ENCODE measurements at places on chromosomes 5 and 9.

GRCh38 chr9:125513668-125514413, 193.2 kb downstream of the MAPKAP1 start:
- peak; percentile 74 for DNase-seq

DNA sequence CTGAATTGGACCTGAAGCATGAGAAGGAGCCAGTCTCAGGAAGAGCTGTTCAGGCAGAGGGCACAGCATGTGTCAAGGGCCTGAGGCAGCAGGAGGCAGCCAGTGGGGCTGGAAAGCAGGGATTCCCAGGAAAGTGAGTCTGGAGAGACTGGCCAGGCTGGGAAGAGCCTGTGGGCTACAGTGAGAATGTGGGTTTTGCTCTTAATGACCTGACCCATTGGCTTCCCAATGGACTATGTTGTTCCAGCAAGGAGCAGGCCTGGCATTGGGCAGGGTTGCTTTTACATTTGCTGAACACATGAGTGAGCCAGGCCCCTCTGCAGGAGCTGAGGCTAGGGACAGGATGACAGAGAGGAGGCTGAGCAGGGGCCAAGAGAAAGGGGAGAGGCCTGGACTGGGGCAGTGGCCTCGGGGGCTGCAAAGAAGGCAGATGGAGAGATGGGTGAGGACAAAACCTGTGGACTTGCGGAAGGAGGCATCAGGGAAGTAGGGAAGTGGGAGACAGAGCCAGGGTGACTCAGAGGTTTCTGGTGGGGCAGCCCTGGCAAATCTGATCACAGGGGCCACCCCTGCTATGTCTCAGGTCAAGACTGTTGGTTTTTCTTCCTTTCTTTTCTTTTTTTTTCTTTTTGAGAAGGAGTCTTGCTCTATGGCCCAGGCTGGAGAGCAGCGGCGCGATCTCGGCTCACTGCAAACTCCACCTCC, 65.9 kb upstream of the NEK6 start:
- DNase-seq: peak; percentile 35

- DNase-seq: no peak
Observed at GRCh38 chr5:100667161-100667630, 132.0 kb downstream of the FAM174A start.

- no peak for DNase-seq
Observed at GRCh38 chr5:77418162-77418561, 74.0 kb downstream of the WDR41 start.

- DNase-seq: no peak
Observed at GRCh38 chr5:23528677-23529076, 21.3 kb downstream of the PRDM9 start.

DNA sequence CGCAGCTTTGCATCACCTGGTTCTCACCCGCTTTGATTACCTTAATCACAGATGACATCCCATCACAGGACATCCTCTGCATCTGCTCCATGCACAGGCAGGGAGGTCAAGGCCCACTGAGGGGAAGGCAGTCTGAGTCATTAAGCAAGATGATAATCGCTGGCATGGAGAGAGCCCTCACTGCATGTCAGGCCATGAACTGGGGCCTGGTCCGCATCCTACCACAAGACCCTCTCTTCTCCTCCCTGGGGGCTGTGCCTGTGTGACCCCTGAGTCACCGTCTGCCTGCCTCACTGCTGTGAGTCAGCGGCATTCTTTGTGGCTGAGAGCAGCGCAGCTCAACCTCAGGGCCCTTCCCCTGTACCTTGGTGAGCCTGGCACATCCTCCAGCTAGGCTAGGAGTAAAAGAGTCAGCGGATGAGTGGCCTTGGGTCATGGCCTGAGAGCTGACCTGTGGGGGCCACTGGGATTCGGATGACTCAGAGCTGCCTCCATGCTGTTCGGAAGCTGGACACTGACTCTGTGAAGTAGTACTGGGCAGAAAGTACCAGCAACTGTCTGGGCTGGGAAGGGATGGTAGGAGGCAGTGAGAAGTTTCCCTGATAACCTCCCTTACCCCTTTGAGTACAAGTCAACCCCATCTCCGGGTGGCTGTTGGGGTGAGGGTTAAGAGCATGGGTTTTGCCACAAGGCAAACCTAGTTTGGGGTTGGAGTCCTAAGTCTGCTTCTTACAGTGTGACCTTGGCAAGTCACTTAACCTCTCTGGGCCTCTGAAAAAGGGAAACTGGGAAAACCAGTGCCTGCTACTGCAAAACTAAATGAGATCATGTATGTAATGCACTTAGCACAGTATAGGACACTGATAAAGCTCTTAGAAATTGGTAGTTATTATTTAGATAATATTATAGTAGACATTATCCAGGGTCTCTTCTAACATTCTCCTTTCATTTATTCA, 14.6 kb upstream of the ARSI start:
- no peak for DNase-seq

- DNase-seq: no peak
Observed at GRCh38 chr5:61563401-61563800, 231.3 kb downstream of the ZSWIM6 start.

DNA sequence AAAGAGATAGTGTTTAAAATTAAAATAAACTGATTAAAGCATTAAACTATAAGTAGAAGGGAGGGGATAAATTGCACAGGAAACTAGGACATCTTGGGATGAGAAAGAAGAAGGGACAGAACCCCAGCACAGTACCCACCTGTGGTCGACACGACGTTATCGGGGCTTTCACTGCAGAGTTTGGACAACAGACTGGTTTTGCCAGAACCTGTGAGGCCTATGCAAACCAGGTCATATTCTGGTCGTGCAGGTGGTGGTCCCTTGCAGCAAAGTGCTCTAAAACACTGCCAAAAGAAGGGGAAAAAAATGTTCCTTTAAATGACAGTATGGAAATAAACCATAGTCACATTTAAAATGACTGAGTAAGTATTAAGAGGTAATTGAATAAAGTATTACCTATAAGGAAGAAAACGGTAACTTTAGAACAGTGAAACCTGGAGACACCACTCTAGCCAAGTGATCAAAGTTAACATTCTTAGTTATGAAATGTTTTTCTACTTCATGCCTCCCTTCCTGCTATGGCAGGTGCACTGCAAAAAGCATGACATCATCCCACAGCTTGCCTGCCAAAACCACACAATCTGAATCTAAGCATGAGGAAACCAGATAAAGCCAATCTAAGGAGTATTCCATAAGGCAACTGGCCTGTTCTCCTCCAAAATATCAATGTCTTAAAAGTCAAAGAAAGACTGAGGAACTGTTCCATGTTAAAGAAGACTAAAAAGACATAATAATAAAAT, 138.6 kb downstream of the ARL15 start:
- no peak for DNase-seq

- DNase-seq: no peak
Observed at GRCh38 chr9:105127863-105128220, 116.6 kb upstream of the SLC44A1 start.

- no peak for DNase-seq
Observed at GRCh38 chr9:306907-307306, 92.2 kb downstream of the DOCK8 start.

DNA sequence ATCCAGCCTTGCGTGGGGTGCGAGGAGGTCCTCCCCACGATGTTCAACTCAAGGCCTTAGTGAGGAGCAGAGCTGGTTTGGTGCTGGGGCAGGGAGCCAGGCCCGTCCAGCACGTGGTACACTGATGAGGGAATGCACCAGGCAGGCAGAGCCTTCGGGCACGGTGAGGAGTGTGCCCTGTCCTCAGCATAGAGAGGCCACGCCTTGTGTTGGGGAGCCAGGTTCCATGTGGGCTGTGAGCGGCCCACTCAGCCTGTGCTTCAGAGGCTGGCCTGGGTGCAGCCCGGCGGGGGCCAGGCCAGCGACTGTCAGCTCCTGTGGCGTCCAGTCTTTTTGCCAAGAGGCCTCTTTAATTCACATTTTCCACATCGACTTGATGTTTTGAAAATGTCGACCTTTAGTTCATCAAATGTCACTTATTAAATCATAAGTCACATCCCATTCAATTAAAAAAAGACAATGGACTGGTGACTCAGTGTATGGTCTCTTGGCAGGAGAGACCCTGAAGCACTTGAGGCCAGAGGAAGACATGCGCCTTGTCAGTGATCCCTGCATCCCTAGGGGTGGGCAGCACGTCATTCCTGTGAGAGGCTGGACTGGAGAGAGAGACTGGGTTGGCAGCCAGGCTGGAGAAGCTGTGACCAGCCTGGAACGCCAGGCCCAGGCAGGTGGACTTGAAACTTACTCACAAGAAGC, 21.7 kb downstream of the ERGIC1 start:
- no peak for DNase-seq

DNA sequence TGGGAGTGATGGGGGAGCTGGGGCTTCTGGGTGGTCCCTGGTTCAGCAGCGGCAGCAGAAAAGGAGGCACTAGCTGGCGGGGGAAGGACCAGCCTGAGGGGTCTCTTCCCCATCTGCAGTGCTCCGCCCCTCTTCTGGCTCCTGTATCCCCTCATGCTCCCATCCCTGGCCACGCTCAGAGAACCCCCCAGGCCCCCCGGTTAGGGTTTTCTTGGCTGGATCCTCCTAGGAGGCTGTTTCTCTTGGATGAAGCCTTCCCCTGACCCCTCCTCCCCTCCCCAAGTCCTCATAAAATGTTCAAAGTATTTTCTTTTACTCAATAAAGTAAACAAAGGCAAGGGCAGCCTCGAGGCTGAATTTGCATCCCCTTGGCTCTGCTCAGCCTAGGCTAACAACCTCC, 60.8 kb downstream of the FGF18 start:
- DNase-seq: no peak

GRCh38 chr9:100020121-100020795, 78.5 kb downstream of the ERP44 start:
- no peak for DNase-seq

DNA sequence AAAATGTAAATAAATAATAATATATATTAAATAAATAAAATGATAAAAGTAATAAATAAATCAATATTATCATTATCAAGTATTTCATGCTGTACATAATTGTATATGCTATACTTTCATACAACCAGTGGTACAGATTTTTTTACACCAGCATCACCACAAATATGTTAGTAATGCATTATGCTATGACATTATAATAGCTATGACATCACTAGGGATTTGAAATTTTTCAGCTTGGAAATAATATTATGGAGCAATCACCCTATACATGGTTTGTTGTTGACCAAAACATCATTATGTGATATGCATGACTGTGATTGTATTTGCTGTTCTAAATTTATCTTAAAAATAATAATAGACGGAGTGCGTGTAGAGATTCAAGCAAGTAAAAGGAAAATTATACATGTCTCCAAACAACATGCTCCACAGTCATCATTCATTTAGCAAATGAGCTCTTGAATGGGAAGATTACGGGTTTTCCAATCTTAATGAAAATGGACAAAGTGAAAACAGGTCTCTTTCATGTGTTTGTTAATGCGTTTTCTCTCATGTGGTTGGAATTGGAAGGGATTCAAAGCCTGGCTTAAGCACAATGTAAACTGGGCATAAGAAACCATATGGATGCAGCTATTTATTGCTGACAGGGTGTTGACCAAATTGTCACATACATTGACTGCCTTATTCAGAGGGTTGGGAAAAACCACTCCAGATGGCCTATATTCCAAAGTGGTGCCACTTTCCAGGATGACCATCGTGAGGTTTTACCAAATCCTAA, 643.0 kb upstream of the RGMB start:
- no peak for DNase-seq

DNA sequence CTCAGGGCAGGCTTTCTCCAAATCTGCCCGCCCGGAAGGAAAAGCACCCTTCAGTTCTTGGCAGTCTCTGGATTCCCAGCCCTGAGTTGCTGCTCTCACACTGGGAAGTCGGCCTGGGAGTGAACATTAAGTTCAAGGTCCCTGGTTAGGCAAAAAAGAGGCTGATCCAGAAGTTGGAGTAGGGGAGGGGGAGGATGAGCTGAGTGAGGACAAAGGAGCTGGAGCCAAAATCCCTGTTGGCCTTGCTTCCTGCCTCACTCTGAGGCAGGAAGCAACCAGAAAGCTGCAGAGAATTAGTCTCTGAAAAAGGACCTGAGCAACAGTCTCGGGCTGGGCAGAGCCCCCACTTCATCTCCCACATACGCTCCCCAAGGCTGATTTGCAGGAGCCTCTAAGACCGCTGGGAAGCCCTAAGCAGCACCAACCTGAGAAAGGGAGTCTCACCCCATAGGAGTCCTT, 15.0 kb upstream of the RPS14 start:
- DNase-seq: no peak

DNA sequence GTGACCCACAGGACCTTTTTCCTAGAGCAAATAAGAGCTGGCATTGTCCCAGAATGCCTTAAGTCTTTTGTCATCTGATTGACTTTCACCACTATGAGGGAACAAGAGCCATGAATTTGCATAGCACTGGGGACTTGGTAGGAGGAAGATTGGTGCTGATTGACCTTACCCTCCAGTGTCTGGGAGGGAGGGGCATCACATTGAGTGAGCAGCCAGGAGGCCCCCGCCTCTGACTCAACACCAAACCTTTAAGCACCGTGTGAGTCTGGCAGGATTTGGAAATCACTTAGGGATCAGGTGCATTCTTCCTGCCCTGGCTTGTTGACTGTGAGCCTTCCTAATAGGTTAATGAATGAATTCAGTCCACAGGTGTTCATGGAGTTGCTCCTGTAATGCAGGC, 40.7 kb downstream of the WNK2 start:
- no peak for DNase-seq

GRCh38 chr5:68950930-68951329, 142.9 kb upstream of the SLC30A5 start:
- DNase-seq: no peak

- no peak for DNase-seq
Observed at GRCh38 chr5:159911349-159911748, 4.9 kb upstream of the ADRA1B start.
